ENCODE measurements at places on chromosomes 5 and 9. TPM values are rescaled to one million over a fixed set of nuclear protein-coding genes. Genes with fewer than 3 reads are reported as not detected.

- no peak for DNase-seq
Measured at GRCh38 chr5:19771174-19771835, 216.7 kb downstream of the CDH18 start.

- DNase-seq: no peak
Measured at GRCh38 chr5:151098768-151099121, 17.9 kb upstream of the TNIP1 start.

DNA sequence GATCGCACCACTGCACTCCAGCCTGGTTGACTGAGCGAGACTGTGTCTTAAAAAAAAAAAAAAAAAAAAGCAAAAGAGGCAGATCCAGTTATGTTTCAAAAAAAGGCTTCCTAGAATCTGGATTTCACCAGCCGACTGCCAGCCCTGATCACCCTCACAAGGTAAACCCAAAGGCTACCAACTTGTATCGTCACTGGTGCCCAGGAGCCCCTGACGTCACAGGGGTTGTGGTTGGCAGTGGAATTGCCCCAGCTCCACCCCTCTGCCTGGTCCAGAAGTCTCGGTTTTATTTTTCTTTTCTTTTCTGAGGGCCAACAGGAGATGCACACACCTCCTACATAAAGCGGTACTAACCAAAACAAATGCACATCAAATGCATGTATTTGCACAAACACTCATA is 6.0 kb upstream of the LMX1B start:
- DNase-seq: no peak

GABRG2 gene
- not detected for total RNA-seq

DNA sequence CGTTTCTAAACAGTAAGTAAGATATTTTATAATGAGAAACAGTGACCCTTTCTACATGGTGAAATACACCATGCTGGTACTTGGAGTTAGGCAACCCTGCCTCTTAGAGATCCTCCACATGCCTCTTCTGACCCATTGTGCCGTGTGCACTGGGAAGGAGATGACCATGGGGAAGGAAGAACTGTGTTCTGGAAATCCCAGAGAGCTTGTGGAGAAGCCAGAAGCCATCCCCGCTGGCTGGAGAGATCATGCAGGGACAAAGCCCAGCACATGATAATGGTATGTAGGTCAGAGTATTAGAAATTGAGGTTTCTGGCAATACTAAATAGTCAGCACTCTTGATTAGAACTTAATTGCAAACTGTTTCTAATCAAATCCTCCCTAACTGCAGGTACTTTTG is 307.3 kb downstream of the FBXL7 start:
- no peak for DNase-seq

DNA sequence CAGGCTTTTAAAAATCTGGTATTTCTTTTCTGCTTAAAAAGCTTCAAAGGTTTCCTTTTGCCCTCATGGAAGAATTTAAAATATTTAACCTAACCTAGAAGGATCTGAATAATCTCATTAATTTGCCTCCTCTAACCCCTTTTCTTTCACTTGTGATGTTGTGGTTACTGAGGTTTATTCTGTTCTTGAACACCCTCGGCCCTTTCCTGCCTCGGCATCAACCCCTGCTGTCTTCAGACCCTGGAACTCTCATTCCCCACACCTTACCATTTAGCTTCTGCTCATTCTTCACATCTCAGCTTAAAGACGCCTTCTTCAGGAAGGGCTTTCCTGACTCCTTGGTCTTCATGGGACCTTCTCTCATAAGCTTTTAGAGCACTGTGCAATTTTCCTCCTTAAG is 131.4 kb upstream of the MAN2A1 start:
- DNase-seq: no peak

- DNase-seq: no peak
Measured at GRCh38 chr5:111472579-111472978, 39.8 kb downstream of the STARD4 start.

DNA sequence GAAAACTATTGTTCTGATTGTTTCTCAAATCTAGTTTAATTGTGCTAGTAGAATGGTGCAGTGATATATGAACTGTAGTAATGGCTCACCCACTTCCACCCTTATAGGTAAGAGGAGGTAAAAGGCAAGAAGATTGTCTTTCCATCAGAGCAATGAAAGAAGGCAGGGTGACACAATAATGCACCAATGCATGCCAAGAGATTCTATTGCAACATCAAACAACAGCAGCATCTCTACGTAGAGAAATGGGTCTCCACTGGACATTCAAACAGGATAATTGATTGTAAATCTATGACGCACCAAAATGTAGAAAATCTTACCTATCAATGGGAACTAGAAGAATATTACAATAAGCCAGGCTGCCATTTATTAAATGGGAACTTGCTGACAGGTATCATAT is 107.0 kb upstream of the ISL1 start:
- DNase-seq: no peak

GRCh38 chr9:126147186-126147935 is 179.3 kb upstream of the MVB12B start:
- DNase-seq: no peak

- no peak for DNase-seq
Measured at GRCh38 chr5:6496636-6497035, 48.0 kb downstream of the UBE2QL1 start.

CARTPT gene
- not detected for total RNA-seq

- DNase-seq: no peak
Measured at GRCh38 chr5:131550606-131551005, 84.4 kb downstream of the RAPGEF6 start.

GRCh38 chr5:179120951-179121666 is 60.9 kb downstream of the ZNF354C start:
- DNase-seq: no peak

TMC1 gene
- total RNA-seq: 0.22 TPM

SPOCK1 gene
- 6.4 TPM for total RNA-seq

FAM200C gene
- 5.8 TPM for total RNA-seq

DNA sequence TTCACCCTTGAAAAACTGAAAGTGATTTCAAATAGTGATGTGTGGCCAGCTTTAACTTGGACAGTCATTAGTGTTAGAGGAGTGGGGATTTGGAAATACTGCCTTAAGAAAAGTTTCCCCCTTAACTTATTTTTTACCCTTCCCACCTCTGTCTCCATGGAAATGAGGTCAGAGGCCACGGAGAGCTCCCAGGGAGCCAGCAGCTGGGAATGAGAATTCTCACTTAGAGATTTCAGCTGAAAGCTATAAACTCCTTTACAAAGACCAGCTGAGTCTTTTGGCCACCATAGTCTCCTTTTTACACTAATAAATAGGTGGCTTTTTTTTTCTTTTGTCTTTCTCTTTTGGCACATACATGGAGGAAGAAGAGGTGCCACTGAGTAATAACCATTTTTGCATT is 45.7 kb upstream of the PIK3R1 start:
- DNase-seq: no peak

DNA sequence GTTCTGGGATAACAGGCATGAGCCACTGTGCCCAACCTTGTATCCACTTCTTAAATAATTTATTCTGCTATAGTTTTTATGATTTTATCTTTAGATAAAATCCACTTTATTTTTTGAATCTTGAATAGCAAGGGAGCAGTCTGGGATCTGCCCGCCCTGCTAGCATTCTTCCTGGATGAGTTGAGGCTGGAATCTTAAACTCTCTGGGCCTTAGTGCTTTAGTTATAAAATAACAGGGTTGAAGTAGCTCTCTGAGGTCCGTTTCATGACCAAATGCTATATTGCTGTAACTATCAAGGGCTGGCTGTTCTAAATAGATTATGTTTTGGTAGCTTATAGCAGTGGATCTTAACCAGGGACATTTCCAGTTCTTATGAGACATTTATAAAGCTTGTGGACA is 20.8 kb downstream of the ACER2 start:
- no peak for DNase-seq

WDR38 gene
- total RNA-seq: not detected

PKD2L2 gene
- total RNA-seq: not detected

GPSM1 gene
- total RNA-seq: 102 TPM

DNA sequence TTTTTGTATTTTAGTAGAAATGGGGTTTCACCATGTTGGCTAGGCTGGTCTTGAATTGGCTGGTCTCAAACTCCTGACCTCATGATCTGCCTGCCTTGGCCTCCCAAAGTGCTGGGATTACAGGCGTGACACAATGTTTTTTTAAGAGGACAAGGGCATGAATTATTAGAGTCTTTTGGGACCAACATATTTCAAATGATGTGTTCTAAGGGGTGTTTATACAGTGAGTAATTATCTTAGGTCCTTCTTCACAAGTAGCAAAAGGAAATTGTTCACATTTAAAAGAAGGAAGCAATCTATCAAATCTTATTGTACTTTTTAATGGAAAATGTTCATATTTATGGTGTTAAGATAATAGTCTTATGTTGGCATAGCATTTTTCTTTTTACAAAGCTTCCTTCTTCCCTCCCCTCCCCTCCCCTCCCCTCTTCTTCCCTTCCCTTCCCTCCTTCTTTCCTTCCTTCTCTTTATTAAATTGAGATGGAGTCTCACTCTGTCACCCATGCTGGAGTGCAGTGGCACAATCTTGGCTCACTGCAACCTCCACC is 6.7 kb downstream of the GNG10 start:
- DNase-seq: no peak

- DNase-seq: no peak
Measured at GRCh38 chr9:76374783-76375559, 19.3 kb downstream of the RFK start.

DNA sequence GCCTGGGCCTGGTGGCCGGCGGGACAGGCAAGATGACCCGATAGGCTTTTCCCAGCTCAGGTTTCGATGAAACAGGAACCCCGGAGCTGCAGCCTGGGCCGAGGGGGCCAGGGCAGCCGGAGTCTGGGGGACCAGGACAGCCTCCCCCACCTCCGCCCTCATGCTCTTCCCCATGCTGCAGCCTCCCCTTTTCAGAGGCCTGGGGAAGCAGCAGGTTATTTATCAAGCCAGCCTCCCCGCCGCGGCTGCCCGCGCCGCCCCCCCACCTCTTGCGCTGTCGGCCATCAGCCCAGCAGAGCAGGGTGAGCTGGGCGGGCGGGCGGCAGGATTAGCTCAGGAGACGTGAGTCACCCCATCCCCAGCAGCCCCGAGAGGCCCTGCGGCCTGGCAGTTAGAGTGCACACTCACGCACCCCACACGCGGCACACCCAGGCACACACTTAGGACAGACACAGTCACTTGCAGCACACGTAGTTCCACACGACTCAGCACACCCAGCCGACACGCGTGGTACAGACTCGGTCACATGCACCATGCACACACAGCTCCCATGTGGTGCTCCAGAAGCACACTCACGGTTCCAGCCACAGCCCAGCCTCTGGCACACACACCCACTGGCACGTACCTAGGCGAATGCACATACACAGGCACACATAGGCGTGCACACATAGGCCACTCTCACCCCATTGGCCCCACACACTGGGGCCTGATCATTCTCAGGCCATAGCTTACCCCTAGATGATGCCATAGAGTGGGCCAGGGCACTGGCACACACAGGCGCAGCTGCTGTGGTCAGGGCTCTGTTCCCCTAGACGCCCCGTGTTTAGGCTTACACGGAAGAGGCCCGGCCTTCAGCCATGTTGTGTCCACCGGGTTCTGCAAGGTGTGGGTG is 13.0 kb downstream of the CXXC5 start:
- DNase-seq: peak; percentile 43

PCDHGB7 gene
- 14.1 TPM for total RNA-seq

- no peak for DNase-seq
Measured at GRCh38 chr5:171314728-171315385, 5.8 kb downstream of the TLX3 start.

DNA sequence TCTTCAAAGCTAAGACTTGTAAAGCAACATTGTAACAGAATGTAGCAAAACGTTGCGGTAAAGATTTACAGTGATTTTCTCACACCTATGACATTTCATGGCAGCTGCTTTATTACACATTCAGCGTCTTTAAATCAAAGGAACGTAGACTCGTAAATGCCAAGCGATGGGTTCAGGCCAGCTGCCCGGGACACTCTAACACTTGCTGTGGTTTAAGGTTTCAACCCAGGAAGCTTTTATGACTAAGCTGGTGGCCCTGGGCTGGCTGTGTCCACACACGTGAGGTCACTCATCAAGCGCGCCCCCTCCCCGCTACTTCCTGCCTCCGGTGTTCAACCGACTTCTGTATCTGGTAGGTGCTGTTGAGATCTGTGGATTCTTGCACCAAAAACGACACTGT is 2.5 kb downstream of the SLC6A18 start:
- no peak for DNase-seq

DNA sequence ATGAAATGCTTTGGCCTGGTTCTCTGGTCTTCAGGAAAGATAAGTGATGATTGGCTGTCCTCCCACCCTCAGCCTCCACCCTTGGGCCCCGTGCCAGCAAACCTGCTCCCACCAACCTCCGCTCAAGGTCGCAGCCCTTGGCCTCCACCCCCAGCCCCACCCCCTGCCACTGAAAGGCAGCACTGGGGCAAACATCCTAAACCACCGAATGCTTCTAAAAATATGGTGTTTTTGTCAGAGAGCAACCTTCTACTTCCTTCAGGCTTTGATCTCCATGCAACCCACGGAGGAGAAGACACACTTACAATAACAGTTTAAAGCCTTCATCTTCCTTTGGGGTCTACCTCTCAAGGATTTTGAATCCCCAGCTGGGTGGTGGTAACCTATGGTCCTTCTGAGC is 24.0 kb upstream of the TCF7 start:
- DNase-seq: no peak

DNA sequence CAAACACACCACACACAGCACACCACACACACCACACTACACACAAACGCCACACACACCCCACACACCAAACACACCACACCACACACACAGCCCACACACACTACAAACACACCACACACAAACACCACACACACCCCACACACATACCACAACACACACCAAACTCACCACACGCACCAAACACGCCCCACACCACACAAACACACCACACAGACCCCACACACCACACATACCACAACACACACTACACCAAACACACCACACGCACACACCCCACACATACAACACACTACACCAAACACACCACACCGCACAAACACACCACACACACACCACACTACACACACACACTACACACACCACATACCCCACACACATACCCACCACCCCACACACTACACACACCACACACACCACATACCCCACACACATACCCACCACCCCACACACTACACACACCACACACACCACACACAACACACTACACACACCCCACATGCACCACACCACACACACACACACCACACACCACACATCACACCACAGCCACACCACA is 151.2 kb downstream of the ERCC6L2 start:
- no peak for DNase-seq

FIBCD1 gene
- 1.8 TPM for total RNA-seq

TAF11L10 gene
- not detected for total RNA-seq

DIRAS2 gene
- 0.14 TPM for total RNA-seq

- no peak for DNase-seq
Measured at GRCh38 chr9:92911511-92912475, 34.0 kb upstream of the ZNF484 start.

FAM151B gene
- total RNA-seq: 1.9 TPM

Measured in mesothelial cell of epicardium (in vitro differentiated cells).